Activated CD8-positive, alpha-beta memory T cell treated with anti-CD3 and anti-CD28 coated beads, Interleukin-2, amount 50 U/mL, for 4 hours (primary cell): ENCODE measurements at places on chromosomes 5 and 9.

- DNase-seq, result no peak
Observed at GRCh38 chr9:31601666-31602065, 782.8 kb upstream of the ACO1 start.

- no peak for DNase-seq
Observed at GRCh38 chr5:14250748-14251701, 107.9 kb downstream of the TRIO start.

DNA sequence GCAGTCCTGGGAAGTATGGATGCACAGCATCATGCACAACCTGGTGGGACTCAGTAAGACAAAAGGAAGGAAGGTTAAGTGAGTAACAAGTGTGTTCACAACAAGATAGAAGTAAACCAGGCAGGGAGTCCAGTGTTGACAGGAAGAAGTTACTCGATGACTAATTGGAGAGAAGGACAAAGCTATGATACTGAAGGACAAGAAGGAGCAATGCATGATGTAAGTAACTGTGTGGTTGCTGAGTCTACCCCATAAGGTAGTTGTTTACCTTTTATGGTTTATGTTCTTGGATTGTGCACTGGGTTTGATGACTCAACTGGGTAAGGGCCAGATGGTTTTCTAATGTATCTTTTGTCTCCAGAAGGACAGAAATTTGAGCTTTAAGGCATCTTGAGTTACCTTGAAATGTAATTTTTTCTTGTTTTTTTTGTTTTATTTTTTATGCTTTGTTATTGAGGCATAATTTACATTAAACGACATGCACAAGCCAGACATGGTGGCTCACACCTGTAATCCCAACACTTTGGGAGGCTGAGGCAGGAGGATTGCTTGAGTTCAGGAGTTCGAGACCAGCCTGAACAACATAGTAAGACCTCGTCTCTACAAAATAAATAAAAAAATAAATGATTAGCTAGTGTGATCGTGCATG lies 89.2 kb upstream of the CAST start:
- DNase-seq, result no peak

GRCh38 chr5:178602752-178603151 lies 12.6 kb upstream of the COL23A1 start:
- no peak for DNase-seq

DNA sequence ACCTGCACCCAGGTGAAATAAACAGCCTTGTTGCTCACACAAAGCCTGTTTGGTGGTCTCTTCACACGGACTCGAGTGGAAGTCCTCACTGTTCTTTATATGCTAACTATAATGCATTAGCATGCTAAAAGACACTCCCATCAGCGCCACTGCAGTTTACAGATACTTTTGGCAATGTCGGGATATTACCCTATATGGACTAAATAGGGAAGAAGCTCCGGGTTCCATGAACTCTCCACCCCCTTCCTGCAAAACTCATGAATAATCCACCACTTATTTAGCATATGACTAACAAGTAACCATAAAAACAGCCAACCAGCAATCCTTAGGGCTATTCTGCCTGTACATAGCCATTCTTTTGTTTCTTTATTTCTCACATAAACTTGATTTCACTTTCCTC lies 426.2 kb upstream of the PTPRD start:
- DNase-seq, result no peak

DNA sequence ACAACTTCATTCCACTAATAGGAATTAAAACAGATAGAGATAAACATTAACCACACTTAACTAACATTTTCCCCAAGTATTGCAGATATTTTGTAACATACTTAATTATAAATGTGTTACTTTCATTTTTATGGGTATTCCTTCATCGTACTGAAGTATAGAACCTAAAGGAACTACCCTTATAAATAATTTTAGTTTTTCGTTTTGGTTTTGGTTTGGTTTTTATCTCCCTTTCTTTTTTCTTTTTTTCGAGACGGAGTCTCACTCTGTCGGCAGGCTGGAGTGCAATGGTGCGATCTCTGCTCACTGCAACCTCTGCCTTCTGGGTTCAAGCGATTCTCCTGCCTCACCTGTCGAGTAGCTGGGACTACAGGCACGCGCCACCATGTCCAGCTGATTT lies 60.1 kb upstream of the LMNB1 start:
- no peak for DNase-seq

DNA sequence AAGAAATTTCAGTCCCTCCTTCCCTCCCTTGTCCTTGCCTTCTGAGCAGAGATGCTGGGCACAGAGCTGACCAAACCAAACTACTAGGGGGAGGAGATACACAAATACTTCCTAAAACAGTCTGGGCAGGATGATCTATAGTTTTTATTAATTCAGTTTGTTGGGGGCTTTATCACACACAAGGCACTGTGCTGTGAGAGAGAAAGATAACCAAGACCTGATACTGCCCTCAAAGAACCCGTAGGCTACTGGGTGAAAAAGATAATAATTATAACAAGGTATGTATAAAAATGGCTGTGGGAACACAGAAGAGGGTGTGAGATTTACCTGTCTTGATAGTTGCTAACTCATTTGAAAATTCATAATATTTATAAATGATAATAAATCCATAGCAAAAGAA lies 354.7 kb downstream of the NDUFS4 start:
- DNase-seq, result no peak

DNA sequence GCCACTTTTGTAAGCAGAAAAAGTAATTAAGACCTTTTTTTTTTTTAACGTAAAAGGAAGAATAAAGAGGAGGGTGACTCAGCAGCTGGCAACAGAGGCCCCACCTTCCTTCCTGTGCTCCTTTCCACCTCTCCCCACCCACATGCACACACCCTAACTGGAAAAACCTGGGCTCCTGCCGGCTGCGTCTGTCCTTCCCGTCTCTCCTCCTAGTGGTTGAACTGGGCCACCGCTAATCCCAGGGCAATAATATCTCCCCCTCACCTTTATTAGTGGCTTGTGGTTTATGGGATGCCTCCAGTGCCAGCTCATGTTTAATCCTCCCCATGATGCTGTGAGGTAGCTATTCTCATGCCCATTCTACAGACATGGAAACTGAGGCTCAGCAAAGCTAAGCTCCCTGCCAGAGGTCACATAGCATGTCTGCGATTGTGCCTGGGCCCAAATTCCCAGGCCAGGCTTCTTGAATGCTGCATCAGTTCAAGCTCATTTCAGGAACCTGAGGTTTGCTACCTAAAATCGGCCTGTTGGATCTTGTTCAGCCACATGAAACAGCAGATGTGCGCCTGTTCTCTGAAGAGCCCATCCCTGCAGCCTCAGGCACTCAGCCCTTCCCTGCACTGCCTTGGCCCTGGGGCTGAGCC lies 60.9 kb upstream of the IL17B start:
- no peak for DNase-seq

- no peak for DNase-seq
Observed at GRCh38 chr9:123261006-123261677, 7.2 kb downstream of the STRBP start.

GRCh38 chr5:98585661-98586310 lies 187.7 kb upstream of the RGMB start:
- no peak for DNase-seq

DNA sequence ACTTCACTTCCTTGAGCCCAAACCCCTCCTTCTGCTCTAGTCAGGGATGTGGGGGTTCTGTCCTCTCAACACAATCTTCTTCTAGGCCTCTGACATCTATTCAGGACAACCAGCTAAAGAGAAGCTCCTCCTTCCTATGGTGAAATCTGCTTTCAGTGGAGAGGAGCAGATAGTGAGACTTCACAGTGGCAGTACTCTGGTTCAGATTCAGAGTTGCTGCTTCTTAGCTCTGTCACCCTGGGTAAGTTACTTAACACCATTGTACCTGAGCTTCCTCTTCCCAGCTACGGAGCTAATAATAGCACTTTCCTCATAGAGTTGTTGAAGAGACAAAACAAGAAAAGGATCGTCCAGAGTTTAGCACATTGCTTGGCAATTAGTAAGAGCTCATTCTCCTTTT lies 77.3 kb upstream of the LARP1 start:
- DNase-seq, result no peak

- no peak for DNase-seq
Observed at GRCh38 chr5:123937230-123937629, 425.3 kb downstream of the CSNK1G3 start.
